ENCODE measurements at places on chromosomes 11 and 22.

DNA sequence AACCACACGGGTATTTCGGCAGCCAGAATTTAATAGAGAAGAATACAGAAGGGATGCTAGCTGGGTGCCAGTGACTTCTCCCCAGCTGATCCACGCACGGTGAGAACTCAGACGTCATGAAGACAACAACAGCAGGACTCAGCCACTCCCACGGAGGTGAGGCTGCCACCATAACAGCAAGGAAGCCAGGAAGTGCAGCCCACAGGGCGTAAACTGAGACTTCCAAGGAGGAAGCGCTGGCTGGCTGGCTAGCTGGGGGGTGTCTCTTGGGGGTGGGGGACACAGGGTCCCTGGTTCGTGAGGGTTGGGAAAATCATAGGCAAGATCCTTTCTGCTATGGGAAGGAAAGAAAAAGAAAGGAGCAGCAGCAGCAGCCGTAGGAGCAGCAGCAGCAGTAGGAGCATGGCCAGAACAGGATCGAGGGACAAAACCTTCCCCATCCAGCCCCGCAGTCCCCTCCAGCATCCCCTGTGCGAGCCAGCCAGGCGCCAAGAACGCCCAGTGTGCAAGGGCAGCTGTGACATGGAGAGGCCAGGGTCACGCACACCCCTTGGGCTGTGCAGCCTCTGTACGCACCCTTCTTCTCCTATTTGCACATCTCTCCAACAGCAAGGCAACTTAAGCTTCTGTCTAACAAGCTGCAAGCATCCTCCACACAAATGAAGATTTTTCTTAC lies 49.6 kb upstream of the SHANK2 start:
- DNase-seq = peak; percentile 3

DNA sequence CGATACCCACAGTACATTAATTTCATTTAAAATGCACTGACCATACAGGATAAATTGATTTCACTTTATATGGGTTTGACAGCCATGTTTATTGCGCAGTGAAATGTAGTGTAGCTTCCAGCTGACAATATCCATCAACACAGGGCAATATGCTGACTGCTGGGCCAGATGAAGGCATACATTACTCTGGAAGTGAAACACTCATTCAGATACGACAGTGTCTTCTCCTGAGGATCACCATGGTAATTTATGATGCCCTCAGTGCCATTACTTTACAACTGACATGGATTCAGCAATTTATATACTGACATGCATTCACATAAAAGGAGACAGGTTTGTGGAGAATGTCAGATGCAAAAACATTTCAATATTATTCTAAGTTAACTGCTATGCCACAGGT lies 365.1 kb downstream of the SOX6 start:
- no peak for DNase-seq

DNA sequence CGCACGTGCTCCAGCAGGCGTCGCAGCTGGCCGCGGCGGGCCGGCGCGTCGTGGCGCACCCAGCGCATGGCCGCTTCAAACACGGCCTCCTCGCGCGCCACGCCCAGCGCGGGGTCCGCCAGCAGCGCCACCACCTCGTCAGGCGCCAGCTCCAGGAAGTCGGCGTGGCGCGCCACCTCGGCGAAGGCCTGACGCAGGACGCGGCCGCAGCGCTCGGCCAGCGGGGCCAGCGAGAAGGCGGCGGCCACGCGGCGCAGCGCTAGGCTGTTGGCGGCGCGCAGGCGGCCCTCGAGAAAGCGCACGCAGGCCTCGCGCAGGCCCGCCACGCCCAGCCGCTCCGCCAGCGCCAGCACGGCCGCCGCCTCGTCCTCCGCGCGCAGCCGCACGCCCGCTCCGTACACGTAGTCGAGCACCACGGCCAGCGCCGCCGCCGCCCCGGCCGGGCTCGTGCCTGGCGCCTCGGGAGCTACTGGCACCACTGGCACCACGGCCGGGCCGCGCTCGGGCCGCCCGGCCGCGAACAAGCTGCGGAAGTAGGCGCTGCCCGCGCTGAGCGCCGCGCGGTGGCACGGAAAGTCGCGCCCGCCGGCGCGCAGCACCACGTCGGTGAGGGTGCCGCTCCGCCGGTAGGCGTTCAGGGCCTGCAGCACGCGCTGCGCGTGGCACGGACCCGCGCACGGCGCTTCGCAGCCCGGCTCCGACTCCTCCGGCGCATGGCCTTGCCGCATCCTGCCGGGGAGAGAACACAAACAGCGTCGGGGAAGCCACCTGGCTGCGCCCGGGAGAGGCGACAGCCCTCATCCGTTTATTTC lies 2.9 kb downstream of the KLHL35 start:
- peak; percentile 70 for DNase-seq

DNA sequence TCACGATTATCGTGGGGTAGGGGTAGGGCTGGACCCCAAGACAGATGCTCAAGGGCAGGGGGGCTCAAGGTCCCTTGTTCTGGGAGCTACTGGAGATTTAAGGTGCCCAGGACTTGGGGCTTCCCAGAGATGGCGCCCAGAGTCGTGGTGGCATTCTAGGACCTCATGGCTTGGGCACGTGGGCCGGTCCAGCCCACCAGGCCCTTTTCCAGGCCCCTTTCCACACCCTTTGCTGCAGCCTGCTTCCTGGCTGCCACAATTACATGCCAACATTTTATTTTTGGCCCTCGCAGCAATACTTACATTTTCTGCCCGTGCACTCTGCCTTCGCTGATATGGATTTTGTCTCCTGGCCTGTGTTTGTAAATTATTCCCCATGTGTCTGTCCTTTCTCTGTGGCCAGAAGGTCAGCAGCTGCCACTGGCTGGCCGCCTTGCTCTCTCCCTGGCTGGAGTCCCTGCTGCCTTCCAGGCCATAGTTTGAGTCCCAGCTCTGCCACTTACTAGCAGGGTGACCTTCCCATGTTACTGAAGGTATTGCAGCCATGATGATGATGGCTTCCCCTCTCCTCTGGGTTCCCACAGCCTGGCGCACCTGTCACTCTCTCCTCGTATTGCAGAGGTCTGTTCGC lies 11.2 kb downstream of the MB start:
- DNase-seq = no peak

- no peak for DNase-seq
Measured at GRCh38 chr11:95293116-95293515, 62.1 kb upstream of the SESN3 start.

GRCh38 chr22:45231293-45231692 lies 9.4 kb downstream of the KIAA0930 start:
- no peak for DNase-seq

DNA sequence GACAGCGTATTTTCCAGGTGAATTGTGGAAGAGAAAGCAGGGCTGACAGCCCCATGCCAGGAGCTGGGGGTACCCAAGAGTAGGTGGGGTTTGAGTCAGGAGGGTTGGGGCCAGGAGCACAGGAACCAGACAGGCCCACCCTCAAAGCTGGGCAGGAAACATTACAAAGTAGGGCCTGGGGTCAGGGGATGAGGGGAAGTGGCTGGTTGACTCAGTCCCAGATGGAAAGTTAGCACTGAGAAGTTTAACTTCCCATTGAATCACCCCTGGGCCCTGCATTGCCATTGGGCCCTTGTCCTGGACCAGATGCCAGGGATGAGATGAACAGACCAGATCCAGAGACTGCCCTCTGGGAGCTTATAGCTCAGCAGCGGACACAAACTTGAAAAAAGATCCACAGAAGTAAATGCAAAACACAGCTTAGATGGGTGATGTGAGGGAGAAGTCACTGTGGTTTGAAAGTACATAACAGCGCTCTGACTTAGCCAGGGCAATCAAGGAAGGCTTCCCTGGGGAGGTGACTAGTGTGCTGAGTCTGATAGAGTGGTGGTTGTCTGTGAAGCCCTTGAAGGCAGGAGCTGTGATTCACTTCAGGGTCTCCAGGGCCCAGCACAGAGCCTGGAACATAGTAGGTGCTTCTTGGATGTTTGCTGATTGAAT lies 2.2 kb downstream of the MAFF start:
- DNase-seq = no peak

DNA sequence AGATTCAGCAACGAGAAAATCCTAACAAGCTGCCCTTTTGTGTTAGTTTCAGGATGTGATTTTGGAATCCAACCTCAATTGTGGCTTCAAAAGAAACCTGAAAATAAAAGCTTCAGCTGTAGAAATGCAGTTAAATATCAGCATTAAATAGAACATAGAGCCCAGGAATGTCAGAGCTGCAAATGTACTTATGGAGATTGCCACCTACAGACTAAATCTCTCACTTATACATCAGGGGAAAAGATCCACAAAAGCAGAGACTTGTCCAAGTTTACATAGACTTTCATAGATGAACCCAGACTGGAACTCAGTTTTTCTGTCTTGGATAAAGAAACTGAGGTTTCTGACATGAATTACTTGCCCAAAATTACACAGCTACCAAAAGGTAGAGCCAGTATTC lies 446.6 kb downstream of the DLG2 start:
- peak; percentile 17 for DNase-seq

GRCh38 chr11:112285841-112286311 lies 25.2 kb upstream of the PLET1 start:
- DNase-seq = peak; percentile 50

- no peak for DNase-seq
Measured at GRCh38 chr11:86453290-86454030, 78.8 kb downstream of the CCDC81 start.

- no peak for DNase-seq
Measured at GRCh38 chr22:24408630-24409029, 18.8 kb upstream of the ADORA2A start.

GRCh38 chr22:29553351-29554224 lies at the start of gene THOC5:
Gene THOC5, minus strand, starts transcription at chr22:29553757. Its CDS starts 4,610 bp downstream, at chr22:29549147.
- DNase-seq = peak; percentile 97
